IPS-NIHi11 (cell line): ENCODE measurements at places on chromosomes 1 and 21.

GRCh38 chr1:90387805-90388204 is 329.3 kb downstream of the BARHL2 start:
- no peak for DNase-seq

DNA sequence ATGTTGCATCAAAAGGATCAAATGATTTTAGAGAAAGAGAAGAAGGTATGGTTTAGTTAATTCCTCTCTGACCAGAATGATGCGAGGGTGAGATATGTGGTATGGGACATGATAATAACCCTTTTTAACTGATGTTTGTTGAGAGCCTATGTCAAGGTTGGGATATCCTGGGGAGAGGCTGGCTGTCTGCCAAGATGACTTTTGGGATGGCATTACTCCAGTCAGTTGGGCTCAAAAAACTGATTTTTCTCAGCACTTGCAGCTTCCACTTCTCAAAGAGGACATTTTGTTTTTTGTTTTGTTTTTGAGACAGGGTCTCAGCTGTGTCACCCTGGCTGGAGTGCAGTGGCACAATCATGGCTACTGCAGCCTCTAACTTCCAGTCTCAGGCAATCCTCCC is 17.7 kb upstream of the STX12 start:
- no peak for DNase-seq

DNA sequence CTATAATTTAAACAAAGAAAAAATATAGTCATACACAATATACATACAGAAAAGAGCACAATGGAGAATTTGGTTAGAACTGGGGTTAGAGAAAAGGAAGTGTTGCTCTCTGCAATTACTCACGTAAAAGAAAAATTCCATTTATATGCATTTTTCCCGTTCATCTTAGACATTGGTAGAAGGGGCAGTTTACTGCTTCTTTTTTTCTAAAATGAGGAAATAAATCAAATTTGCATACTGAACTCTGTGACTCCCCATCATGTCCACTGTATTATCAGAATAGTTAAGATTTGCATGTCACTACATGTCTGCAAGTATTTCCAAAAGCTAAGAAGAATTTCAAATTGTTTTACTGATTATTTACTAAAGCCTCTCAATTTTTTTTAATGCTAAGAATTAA is 44.1 kb upstream of the C1orf105 start:
- no peak for DNase-seq

- DNase-seq, result no peak
Measured at GRCh38 chr1:4397196-4397595, 257.2 kb upstream of the AJAP1 start.

DNA sequence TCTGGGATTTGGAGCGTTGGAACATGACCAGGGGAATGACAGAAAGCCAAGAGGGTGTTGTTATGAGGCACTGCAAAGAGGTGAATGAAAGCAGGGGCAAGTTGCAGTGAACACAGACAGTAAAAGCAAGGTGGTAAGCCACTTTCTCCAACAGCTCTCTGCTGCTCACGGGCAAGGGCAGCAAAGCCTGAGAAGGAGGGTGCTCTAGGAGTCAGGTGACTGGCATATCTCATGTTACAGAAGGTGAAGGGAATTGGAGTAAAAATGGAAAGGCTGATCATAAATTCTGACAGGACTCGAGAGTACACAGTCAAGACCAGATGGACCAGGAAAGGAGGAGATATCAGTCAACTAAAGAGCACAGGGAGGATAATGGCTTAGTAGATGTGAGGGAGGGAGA is 14.5 kb downstream of the VAV3 start:
- DNase-seq, result no peak

- no peak for DNase-seq
Measured at GRCh38 chr21:36861595-36862323, 104.7 kb downstream of the HLCS start.

- DNase-seq, result peak; percentile 38
Measured at GRCh38 chr1:117093870-117094621, 27.5 kb downstream of the TRIM45 start.

DNA sequence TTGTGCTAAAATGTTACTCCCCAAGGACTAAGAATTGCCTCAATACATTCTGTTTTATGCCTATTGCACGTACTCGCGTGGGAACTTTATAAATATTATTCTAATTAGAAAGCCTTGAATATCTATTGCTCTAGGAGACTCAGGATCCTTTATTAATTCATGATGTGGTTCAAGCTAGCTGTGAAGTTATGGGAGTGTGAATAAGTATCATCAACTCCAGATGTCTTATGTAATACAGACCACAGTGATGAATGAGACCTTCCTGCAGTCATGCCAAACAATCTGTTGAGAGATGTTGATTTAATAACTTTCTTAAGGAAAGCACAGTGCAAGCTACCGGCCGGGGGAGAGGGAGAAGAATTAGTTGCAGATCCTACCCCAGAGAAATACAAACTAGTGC is 519.2 kb upstream of the ZP4 start:
- DNase-seq, result no peak

- no peak for DNase-seq
Measured at GRCh38 chr1:162065016-162065415, 4.5 kb upstream of the NOS1AP start.

GRCh38 chr1:96698342-96698983 is 23.1 kb upstream of the PTBP2 start:
- no peak for DNase-seq

- no peak for DNase-seq
Measured at GRCh38 chr1:173173388-173173787, 33.7 kb downstream of the TNFSF4 start.

DNA sequence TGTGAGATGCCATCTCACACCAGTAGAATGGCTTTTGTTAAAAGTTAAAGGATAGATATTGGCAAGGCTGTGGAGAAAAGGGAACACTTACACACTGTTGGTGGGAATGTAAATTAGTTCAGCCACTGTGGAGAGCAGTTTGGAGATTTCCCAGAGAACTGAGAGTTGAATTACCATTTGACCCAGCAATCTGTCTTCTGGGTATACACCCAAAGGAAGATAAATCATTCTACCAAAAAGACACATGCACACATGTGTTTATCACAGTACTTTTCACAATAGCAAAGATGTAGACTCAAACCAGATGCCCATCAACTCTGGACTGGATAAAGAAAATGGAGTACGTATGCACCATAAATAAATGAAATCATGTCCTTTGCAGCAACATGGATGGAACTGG is 88.6 kb upstream of the LRRC8D start:
- DNase-seq, result no peak

- DNase-seq, result no peak
Measured at GRCh38 chr1:42118125-42118524, 35.1 kb upstream of the GUCA2B start.

GRCh38 chr1:58466630-58467241 is 79.8 kb downstream of the OMA1 start:
- no peak for DNase-seq

- DNase-seq, result no peak
Measured at GRCh38 chr1:172083191-172083590, 241.9 kb downstream of the DNM3 start.

- DNase-seq, result no peak
Measured at GRCh38 chr1:167107456-167107855, 13.6 kb downstream of the STYXL2 start.

DNA sequence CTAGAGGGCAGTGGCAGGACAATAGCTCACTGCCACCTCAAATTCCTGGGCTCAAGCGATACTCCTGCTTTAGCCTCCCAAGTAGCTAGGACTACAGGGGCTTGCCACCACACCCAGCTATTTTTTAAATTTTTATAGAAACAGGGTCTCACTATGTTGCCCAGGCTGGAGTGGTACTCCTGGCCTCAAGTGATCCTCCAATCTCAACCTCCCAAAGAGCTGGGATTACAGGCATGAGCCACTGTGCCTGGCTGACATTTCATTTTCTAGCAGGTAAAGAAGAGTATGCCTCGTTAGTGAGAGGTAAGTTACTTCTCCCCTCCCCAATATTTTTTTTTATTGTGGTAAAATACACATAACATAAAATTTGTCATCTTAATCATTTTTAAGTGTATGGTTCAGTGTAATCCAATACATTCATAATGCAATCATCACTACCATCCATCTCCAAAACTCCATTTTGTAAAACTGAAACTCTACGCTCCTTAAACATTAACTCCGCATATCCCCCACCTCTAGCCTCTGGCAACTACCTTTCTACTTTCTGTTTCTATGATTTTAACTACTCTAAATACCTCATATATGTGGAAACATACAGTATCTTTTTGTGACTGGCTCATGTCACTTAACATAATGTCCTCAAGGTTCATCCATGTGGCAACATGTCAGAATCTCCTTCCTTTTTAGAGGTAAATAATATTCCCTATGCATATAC is 22.4 kb downstream of the ZZZ3 start:
- DNase-seq, result no peak

GRCh38 chr1:76250271-76250670 is 175.7 kb downstream of the ST6GALNAC3 start:
- DNase-seq, result no peak

- DNase-seq, result peak; percentile 73
Measured at GRCh38 chr1:50271968-50272578, 151.2 kb downstream of the DMRTA2 start.

DNA sequence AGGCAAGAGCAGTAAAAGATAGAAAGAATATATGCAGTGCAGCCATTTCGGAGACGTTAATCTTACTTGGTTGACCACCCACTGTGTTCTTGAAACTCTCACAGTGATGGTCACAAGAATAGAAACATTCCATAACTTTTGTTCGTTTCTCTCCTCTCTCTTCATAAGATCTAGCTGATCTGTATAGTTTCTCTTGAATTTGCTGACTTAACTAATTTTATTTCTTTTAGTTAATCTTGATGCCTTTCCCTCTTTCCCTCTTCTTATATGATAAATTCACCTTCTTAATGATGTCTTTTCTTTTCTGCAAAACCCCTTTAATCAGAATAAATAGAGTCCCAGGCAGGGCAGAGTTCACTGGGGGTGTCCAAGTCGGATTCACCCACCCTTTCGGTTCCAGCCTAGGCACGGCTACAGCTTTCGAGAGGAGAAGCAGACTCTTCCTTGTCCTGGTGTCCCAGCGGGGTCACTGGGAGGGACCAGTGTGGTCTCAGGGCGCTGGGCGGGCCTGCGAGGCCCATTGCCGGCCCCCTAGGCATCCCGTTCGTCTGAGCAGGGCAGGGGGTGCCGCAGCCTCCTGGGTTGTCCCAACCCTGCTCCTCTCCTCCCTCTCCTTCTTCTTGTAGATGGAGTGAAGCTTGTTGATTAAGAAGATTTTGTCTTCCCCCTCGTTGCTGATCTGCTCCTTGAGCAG is 39.8 kb downstream of the ZNF691 start:
- DNase-seq, result no peak

DNA sequence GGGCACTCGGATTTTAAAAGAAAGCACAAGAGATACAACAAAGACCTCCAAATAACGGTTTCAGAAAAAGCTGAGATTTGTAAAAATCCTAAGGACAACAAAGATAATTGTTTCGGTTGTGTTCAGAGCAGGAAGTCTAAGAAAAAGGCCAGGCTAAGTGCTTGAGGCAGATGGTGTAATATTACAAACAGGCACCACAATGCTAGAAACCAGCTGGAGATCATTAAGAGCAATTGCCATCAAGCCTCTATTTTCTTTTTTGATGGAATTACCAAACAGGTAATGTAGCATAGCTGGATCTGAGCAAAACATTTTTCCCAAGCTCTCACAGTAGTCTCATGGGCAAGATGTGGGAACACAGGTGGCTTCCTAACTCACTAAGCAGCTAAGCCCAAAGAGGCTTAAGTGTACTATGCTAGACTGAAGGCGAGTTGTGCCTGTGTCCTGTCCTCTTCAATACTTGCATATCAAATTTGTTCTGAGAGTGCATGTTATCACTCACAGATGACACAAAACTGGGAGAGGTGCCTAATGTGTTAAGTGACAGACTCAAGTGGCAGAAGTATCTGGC is 161.6 kb downstream of the GLUL start:
- peak; percentile 31 for DNase-seq

DNA sequence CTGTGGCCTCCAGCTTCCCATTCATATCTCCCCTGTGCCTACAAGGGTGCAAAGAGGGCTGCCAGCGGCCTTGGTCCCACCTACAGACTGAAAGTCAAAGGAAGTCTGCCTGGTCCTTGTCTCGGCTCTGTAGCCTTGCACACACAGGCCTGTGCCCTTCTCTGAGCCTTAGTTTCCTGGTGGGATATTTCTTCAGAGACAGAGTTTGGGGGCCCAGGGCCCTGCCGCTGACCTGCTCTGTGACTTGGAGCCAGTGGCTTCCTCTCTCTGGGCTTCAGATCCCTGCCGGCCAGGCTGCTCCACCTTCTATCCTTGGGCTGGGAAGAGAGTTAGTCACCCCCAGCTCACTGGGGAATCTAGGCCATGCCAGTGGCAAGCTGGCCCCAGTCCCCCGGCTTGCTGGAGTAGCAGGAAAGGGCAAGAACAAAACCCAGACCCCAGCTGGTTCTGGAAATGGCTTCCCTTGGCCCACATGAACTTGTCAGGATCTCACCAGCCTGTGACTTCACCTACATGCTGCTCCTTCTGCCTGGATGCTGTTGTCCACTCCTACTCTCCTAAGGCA is 1.0 kb upstream of the TMEM61 start:
- DNase-seq, result no peak

GRCh38 chr1:206748348-206749030 is 22.1 kb upstream of the IL19 start:
- no peak for DNase-seq

DNA sequence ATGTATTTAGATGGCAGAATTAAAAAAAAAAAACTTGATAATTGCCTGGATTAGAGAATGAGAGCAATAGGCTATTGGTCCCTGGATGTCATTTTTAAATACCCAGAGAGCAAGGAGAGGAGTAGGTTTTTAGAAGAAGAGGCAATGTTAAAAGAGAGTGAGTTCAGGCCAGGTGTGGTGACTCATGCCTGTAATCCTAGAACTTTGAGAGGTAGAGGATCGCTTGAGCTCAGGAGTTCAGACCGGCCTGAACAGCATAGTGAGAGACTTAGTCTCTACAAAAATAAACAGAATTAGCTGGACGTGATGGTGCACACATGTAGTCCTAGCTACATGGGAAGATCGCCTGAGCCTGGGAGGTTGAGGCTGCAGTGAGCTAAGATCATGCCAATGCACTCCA is 15.9 kb upstream of the MUTYH start:
- DNase-seq, result no peak

GRCh38 chr1:223492044-223492443 is 98.8 kb downstream of the CCDC185 start:
- no peak for DNase-seq

- no peak for DNase-seq
Measured at GRCh38 chr1:185864331-185864730, 130.1 kb downstream of the HMCN1 start.

GRCh38 chr1:228304225-228304624 is 96.4 kb downstream of the OBSCN start:
- DNase-seq, result no peak

DNA sequence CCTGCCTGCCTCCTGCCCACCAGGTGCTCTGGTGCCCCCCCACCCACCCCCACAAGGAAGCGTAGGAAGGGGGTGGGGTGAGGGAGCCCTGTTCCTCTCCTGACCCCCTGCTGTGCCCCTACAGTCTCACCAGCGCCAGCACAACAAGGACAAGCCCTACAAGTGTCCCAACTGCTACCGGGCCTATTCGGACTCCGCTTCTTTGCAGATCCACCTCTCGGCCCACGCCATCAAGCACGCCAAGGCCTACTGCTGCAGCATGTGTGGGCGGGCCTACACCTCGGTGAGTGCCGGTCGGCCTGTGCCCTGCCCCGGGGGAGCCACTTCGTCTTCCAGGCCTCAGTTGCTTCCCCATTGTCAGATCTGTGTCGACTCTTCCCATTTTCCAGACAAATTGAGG is 25.9 kb downstream of the A3GALT2 start:
- DNase-seq, result no peak
